ENCODE measurements at places on chromosomes 5 and 9.
A peak's percentile ranks its signal among the peaks of the same experiment; 100 is the strongest.

DNA sequence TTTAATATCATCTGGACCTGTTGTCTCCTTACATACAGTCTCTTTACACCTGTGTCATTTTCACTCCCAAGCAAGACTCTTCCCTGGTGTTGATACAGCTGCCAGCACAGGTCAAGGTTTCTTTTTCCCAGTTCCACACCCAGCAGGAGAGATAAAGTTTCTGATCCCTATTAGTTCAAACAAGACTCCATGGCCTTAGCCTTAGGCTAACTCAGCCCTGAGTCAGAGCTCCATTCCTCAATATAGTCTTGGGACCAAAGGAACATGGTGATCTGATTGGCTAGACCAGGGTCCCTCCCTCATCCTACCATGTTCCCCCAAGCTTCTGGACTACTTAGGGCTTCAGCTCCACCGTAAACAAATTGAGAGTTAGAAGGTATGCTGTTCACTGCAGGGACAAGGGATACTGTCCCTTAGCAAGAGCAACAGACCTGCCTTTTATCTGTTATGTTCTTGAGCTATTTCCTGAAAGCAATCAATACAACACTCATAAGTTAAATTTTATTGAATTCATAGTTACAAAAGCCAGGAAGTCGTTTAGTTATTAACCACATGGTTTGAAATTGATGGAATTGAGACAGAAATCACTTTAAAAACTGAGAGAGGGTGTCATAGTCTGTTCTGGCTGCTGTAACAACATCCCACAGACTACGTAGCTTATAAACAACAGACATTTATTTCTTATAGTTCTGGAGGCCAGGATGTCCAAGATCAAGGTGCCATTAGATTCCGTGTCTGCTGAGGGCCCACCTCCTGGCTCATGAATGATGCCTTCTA is 20.5 kb downstream of the SLC1A1 start:
- DNase-seq: no peak

DNA sequence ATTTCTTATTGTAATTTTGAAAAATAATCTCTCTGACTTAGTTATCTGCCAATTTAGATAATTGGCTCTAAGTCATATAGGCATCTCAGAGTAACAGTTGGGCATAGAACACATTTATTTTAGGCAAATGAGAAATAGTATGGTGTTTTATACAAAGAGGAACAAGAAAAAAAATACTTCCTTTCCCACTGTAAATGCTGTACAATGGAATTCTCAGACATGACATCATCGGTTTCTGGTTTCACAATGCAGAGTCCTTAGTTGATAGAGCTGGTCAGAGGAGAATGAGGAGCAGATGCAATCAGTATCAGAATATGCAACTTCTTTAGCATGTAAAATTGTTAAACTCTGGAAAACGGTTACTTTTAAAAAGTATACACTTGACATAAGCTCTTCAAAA is 49.4 kb downstream of the PLK2 start:
- no peak for DNase-seq

DNA sequence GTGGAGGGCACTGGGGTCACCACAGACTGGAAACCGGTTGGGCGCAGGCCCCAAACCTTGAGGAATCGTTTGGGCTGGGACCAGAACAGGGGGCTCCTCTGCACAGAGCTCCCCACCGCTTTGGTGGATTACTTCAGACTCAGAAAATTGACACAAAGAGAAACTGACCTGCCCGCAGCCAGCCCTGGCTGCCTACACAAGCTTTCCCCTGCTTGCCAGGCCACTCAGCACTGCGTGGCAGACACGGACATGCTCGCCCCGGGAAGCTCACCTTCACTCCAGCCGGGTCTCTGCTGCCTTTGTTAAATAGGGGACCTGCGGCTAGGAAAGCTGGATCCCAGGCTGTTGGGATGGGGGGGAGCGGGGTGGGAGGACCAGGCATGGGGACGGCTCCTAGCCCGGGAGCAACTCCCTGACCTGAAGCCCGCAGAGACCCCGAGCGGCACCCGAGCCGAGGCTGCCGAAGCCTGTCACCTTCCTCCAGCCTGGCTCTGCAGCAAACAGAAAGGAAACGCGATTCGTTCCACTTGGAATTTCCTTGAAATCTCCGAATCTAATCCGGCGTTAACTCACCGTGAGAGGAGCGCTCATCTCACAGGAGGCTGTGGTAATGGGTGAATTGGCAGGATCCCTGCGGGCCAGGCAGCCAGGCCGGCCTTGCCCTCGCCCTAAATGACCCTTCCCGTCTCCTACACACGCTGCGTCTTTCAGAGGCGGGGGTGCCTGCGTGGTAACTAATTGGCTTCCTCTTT is 8.8 kb downstream of the PAX5 start:
- no peak for DNase-seq

- no peak for DNase-seq
Observed at GRCh38 chr5:167582283-167582682, 709.2 kb upstream of the WWC1 start.

DNA sequence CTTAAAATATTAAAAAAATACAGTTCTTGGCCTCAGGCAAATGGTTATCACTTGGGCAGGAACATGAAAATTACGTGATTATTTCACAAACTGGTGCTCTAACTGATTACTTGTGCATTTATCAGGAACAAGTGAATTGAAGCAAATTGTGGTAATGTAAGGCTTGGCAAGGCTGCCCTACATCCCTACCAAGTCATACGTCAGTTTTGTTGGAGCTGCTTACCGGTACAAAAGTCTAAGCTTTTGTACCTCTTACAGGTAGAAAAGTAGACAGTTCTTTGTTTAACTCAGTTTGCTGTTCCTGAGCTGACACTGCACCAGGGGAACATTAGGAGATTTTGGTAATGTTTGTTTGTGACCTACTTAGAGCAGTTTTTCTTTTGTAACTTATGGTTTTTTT is 2.2 kb downstream of the G3BP1 start:
- DNase-seq: no peak

GRCh38 chr5:40217553-40217952 is 462.2 kb upstream of the PTGER4 start:
- DNase-seq: no peak

DNA sequence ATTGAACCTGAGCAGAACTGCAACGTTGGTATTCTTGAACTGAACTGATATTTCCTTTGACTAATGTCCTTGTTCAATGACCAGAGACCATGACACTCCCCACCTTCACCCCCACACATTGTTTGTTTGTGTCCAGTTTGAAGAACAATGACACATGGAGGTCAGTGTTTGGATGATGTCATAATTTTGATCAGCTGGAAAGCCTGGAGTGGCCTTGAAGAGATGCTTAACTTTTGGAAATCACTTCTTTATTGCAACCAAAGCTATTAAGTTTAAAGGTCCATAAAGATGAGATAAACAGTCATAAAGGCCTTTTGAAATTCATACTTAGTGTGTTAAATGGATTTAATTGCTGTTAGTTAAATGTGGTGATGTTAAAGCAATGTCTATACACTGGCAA is 92.7 kb downstream of the TMC1 start:
- no peak for DNase-seq

DNA sequence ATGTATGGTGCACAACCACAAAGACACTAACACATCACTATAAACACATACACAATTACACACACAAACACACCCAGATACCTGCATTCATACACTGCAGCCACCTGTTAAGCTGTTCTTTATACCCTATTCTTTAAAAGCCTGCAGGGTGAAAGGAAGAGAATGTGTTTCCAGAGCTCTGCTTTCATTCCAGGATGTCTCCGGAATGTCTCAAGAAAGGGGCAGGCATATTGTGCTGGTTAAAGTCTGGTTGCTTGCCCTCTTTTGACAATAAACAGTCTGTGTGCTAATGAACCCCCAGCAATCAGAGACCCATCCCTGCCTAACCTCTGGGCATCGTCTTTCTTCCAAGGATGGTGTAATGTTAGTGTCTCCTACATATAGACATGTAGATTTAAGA is 181.6 kb downstream of the EPB41L4A start:
- DNase-seq: no peak

- no peak for DNase-seq
Observed at GRCh38 chr5:14305045-14305444, 161.9 kb downstream of the TRIO start.

GRCh38 chr9:133788819-133789717 is 50.9 kb upstream of the SARDH start:
- DNase-seq: no peak

DNA sequence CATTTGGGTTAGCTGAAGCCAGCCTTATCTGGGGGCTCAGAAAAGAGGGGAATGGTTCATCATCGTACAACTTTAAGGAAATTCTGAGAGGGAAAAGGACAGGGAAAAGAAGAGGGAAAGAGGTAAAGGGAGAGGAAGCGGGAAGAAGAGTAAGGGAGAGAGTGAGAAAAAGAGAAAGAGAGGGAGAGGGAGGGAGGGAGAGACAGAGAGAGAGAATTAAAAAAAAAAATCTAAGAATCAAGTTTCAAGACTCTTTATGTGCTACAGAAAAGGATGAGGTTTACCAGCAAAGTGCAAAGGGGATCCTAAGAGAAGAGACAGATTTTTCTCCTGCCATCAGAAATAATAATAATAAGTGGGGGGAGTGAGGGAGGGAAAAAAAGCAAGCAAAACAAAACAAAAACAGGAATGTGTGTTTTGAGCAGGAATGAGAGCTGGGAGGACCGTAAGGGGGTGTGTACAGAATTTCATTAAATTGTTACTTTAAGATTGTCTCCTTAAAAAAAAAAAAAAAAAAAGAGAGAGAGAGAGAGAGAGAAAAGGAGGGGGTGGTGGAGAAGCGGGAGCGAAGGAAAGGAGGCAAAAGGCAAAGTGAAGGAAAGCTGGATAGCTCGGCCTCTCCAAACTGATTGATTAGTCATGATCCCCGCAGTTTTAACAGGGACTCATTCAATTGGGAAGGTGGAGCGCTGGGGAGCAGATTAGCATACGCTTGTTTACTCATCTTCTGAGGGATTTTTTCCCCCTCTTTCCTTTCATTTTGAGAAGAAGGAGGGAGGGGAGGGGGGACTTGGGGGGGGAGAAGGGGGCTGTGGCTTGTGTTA is 438 bp upstream of the PAPPA start:
- no peak for DNase-seq

DNA sequence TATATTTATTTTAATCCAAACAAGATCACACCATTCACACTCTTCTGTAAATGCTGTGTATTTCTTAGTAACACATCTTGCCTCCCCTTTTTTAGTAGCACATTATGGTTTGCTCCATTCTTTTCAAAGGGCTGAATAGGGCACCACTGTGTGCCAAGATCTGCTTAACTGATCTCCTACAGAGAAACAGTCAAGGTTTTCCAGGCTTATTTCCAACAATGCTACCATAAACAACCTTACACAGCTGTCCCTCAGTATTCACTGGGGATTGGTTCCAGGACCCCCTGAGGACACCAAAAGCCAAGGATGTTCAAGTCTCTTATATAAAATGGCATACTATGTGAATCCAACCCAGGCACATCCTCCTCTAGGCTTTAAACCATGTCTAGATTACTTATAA is 16.5 kb downstream of the GOLM1 start:
- DNase-seq: no peak

GRCh38 chr9:137461663-137462395 is 2.7 kb upstream of the NSMF start:
- peak; percentile 89 for DNase-seq

DNA sequence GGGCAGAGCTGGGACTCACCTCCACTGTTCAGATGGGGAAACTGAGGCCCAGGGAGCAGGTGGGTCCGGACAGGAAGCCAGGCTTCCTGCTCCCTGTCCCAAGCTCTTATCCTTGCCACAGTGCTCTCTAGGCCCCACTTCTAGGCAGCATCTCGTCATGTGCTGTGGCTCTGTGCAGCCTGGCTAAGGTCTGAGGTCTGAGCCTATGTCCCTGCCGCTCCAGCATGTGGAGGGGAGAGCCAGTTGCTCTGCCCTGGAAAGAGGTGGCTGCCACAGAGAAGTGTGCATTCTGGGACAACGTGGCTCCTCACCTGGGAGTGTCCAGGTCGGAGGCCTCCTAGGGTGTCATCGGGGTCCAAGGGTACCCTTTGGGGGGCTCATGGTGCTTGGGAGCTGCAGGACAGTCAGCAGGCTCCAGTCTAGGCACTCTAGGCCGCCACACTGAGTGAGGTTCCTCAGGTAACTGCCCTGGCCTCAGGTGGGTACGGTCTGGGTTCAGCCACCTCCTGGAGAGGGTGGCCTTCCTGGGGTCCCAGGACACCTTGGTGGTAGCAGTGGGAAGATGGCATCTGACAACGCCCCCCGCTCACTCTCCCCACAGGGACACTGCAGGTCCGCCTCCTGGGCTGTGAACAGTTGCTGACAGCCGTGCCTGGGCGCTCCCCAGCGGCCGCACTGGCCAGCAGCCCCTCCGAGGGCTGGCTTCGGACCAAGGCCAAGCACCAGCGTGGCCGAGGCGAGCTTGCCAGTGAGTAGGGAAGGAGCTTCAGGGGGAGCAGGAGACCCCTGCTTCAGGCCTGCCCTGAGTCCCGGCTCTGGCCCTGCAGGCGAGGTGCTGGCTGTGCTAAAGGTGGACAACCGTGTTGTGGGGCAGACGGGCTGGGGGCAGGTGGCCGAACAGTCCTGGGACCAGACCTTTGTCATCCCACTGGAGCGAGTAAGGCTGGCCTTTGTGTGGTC is 10.4 kb downstream of the PKN3 start:
- DNase-seq: no peak

DNA sequence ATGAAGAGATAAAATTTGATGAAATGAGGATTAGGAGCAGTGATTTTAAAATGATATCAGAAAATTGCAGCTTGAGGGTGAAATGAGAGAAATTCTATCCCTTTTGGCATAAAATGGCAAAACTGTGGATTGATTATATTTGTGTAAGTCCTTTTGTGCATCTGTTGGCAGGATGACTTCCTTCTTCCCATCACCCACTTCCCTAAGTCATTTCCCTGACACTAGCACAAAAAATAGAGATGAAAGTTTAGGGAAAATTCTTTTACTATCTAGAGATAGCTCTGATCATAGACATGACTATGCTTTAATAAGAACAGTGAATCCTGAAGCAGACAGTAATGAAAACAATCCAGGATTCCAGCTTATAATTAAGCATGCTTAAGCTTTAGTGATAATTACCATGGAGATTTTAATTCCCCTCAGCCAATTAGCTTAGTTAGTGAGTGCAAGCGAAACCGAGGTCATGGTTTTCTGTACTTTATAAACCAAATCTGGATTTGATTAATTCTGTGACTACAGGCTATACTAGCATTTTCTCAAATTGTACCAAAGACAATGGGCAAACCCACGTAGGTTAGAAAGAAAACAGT is 163.6 kb upstream of the TARS1 start:
- no peak for DNase-seq

Measured in effector memory CD8-positive, alpha-beta T cell (primary cell).